Activated naive CD4-positive, alpha-beta T cell treated with anti-CD3 and anti-CD28 coated beads, Interleukin-2, amount 50 U/mL, for 72 hours (primary cell): ENCODE measurements at places on chromosomes 4 and X. TPM values are rescaled to one million over a fixed set of nuclear protein-coding genes. Genes with fewer than 3 reads are reported as not detected.

DNA sequence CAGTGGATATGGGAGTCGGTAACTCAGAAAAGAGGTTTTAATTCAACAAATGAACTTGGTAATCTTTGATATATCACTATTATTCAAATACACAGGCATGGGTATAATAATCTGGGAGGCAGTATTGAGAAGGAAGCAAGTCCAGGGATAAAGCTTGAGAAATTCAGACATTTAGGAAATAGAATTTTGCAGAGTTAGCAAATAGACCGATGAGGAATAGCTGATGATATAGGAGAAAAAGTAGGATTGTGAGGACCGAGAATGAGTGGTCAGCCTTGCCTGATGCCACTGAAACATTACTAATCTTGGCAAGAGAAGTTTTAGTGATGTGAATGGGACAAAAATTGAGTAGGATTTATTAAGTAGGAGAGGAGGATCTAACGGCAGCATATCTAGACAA, 71.9 kb downstream of the TLL1 start:
- no peak for DNase-seq

DNA sequence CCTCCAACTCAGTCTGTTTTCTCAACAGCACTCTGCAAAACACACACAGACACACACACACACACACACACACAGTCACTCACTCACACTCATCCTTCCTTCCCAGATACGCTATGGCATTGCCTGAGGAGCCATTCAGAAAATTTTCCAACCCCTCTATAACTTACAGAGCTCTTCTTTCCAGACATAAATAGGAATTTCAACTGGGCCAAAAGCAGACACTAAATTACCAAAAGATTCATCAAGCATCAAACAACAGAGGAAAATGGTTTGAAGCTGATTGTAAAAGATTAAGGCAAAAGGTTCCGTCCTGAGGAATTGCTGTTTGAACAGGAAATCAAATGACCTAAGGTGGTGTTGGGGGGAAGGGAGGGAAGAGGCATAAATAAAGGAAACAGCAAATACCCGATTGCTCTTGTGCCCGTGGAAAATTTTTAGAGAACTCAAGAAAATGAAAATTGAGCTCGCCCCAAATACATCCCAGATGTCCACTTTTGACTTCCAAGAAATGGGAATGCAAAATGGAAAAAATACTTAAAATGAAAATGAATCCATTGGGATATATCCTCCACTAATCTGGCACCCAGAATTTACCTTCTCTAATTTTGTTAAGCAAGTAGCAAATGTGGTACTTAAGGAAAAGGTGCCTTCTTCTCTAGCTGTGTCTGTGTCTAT, 183.6 kb downstream of the QDPR start:
- DNase-seq: no peak

- DNase-seq: no peak
Measured at GRCh38 chr4:88653371-88653946, 44.2 kb downstream of the NAP1L5 start.

- no peak for DNase-seq
Measured at GRCh38 chr4:3685081-3685645, 81.0 kb upstream of the ADRA2C start.

- DNase-seq: no peak
Measured at GRCh38 chrX:49767236-49767635, 61.9 kb upstream of the PAGE4 start.

GRCh38 chr4:51878431-51878830, 35.5 kb downstream of the DCUN1D4 start:
- no peak for DNase-seq

GRCh38 chr4:176587920-176588319, 204.8 kb downstream of the VEGFC start:
- no peak for DNase-seq

GRCh38 chr4:73814679-73815078, 21.8 kb upstream of the CXCL6 start:
- DNase-seq: no peak

The DCLK2 gene
- not detected for total RNA-seq

The ERAS gene
- 0.31 TPM for total RNA-seq

The C4orf50 gene
- total RNA-seq: 0.12 TPM
